Pulmonary artery endothelial cell (primary cell): ENCODE measurements at places on chromosomes 3 and 15. TPM values are rescaled to one million over a fixed set of nuclear protein-coding genes. Genes with fewer than 3 reads are reported as not detected.

LRRIQ4 gene
- total RNA-seq: 0.07 TPM in 1 of 2 replicates, not detected in the other

PLA2G4D gene
- not detected in 2 replicates for total RNA-seq

PRKCD gene
- total RNA-seq: 3.8 and 3.9 TPM in 2 replicates

GRCh38 chr15:49731187-49732099, 110.6 kb downstream of the DTWD1 start:
- no peak for DNase-seq

DNA sequence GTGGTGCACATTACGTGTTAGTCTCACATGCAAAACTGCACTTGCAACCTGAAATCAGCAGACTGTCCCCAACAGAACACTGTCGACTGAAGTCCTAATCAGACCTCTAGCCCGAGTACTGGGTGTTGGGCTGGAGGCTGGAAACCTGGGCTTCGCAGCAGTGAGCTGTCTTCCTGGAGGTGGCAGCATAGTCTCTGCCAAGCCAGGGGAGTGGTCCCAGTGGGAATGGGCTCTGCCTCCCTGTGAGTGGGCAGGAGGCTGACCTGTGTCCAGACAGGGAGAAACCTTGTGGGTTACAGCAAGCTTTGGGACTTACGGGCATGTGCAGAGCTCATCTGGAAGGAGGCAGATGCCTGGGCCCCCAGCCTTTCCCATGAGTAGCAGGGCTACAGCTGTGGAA, 38.2 kb upstream of the MYZAP start:
- DNase-seq: no peak

DNA sequence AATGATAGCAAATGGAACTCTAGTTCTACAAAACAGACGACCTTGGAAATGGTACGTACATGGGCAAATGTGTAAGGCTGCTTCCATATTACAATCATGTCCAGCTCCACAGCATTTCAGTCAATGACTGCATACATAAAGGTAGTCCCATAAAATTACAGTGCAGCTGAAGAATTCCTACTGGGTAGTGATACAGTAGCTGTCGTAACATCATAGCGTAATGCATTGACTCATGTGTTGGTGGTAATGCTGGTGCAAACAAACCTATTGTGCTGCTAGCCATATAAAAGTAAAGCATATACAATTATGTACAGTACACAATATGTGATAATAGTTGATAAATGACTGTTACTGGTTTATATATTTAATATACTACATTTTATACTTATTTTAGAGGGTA, 18.5 kb downstream of the TTC23 start:
- DNase-seq: no peak
